Foreskin fibroblast (primary cell): ENCODE measurements at places on chromosomes 5 and 9.

GRCh38 chr9:12391839-12392509 lies 301.2 kb upstream of the TYRP1 start:
- DNase-seq, result no peak

DNA sequence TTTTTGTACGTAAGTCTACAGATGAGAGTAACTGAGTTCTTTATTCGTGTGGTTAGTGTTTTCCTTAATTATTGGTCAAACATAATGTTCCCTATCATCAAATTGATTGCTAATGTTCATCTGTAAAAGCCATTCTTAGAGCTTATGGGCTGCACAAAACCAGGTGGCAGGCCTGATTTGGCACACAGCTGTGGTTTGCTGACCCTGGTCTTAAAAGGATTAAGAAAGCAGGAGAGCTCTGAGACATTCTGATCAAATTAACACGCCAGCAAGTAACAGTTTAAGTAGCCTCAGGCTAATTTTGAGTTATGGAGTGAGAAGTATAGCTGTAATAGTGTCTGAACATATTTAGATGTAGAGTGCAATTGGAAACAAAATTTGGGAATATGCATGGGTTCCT lies 63.2 kb downstream of the PRR16 start:
- DNase-seq, result no peak

DNA sequence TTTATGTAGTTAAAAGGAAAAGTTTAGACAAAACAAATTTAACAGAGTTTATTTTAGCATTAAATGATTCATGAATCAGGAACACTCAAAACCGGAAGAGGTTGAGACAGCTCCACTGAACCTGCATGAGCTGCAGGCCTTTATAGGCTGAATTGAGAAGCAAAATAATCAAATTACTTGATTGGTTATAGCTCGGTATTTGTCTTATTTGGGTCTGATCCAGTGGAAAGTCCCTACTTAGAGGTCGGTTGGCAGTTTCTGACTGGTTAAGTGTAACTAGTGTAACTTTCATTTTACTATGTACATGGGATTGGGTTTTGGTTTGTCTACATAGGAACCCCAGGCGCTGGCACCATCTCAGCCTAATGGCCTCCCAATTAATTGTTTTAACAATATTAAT lies 74.1 kb upstream of the PIK3R1 start:
- DNase-seq, result peak; percentile 29

GRCh38 chr5:148937830-148938521 lies 111.6 kb downstream of the ADRB2 start:
- no peak for DNase-seq

DNA sequence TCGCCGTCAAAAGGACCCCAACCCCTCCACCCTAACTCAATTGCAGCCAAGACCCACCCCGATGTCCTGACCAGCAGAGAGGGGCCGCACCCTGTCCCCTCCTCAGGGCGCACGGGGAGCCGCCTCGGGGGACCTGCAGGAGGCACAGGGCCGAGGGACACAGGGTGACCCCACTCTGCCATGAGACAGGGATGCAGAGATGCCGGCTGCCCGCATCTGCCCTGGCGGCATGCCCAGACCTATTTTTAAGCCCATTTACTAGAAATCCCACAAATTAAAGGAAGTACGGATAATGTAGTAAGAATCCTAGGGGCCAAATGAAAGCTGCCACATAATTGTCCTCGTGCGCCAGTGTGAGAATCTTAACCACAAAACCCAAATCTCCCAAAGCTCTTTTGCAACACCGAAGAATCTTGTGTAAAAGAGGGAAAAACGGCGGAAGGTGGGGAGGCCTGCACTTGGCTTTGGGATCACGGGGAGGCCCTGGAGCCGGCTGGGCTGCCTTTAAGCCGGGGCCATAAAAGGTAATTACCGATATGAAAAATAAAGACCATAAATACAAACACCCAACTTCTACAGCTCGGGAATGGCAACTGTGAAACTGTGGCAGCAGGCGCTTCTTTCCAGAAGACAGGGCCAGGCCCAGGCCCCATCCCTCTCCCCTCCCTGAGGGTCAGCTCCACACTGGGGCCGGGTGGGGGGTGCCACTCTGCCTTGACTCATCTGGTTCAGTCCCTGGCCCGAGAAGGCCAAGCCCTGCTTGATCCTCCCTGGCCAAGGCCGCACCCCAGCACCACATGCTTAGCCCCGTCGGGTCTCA lies 35.0 kb downstream of the NACC2 start:
- DNase-seq, result peak; percentile 65

GRCh38 chr5:67541875-67542274 lies 345.3 kb upstream of the CD180 start:
- DNase-seq, result no peak

GRCh38 chr5:72604111-72604797 lies 97.0 kb upstream of the ZNF366 start:
- DNase-seq, result peak; percentile 48

DNA sequence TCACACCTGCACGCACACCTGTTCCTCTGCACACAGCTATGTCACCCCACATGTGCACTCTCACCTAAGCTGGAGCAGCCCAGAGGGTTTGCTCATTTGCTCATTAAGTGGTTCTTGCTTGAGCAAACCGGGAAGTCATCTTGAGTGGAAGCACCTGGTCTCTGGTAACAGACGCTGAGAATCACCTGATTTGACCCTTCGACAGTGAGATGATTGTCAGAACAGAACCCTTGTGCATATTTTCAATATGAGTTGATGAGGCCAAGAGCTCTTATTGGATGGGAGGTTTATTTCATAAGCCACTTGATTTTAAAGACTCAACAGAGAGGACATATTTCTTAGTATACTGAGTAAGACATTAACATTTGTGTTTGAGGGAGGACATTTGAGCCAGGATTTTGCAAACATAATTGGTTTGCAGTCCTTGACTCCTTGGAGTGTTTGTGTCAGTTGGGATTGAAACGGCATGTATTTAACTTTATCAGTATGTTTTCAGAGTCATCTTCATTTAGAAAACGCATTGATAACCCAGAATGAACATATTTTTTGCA lies 22.1 kb upstream of the LPCAT1 start:
- DNase-seq, result no peak

DNA sequence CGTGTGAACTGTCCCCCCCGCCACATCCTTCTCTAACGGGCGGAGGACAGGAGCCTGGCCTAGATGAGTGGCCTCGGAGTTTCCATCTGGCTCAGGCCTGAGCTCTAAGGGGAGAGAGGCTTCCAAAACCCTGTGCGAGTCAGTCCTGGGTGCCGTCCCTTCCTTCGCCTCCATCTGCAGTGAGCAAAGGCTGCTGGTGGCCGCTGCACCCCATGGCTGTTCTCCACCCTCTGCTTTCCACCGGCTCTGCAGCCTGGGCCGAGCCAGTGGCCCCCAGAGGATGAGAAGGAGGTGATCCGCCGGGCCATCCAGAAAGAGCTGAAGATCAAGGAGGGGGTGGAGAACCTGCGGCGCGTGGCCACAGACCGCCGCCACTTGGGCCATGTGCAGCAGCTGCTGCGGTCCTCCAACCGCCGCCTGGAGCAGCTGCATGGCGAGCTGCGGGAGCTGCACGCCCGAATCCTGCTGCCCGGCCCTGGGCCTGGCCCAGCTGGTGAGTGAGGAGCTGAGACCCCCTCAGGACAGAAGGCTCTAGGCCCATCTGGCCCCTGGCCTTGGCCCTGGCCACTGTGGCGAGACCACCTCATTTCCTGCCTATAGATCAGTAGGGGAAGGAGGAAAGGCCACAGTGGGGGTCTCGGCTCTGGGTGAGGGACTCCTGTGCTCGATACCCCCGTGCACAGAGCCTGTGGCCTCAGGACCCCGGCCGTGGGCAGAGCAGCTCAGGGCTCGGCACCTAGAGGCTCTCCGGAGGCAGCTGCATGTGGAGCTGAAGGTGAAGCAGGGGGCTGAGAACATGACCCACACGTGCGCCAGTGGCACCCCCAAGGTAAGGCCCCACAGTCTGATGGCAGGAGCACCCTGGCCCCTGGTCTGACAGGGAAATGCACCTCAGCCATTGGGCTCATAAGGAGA lies 3.0 kb downstream of the PKN3 start:
- no peak for DNase-seq

DNA sequence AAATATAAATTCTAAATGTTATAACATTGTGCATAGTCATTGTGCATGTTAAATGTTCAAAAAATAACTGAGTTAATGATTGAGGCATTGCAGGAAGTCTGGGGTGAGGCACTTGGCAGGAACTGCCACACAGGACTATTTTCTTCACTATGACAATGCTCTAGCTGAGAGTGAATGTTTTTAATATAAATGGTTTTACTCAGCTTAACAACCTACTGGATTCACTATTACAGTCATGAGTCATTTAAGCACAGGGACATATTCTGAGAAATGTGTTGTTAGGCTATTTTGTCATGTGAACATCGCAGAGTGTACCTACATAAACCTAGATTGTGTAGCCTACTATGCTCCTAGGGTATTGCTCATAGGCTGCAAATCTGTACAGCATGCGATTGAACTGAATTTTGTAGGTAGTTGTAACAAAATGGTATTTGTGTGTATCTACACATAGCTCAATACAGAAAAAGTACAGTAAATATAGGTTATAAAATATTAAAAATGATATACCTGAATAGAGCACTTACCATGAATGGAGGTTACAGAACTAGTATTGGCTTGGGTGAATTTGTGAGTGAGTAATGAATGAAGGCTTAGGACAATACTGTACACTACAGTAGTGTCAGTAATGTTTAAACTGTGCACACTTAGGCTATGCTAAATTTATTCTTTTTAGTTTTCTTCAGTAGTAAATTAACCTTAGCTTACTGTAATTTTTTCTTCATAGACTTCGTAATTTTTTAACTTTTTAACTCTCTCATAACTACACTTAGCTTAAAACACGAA lies 346.1 kb upstream of the PTGER4 start:
- peak; percentile 61 for DNase-seq

- DNase-seq, result no peak
These were observed 5.7 kb upstream of the SMU1 start for GRCh38 chr9:33082128-33082527.

DNA sequence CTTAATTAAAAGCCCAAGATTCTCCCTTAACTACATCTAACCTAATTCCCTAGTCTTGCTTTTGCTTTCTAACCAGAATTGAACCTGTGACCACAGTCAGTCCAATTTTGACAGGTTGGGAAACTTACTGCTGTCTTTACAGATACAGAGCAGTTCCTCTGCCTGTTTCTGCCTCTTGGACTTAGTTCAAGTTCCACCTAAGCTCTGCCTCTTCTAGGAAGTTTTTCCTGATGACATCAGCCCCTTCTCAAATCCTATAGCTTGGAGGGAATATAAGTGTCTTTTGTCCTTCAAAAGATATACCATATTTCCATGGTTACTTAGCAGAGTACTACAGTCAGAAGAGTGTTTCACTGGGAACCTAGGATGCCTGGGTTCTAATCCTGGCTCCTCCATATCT lies 31.7 kb downstream of the BRINP1 start:
- DNase-seq, result no peak

DNA sequence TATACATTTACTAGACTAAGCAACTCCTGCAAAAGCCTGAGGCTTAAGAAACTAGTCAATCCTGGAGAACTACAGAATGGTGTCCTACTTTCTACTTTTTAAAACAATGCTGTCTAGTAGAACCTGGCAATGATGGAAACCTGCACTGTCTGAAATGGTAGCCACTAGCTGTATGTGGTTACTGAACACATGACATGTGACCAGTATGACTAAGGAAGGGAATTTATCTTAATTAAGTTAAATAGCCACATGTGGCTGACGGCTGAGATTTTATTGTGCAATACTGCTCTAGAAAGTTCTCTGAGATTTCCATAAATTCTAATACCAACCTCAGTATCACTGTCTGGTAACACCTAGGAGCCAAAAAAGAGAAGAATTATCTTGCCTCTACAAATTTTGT lies 44.9 kb upstream of the RAPGEF6 start:
- DNase-seq, result peak; percentile 66

- no peak for DNase-seq
These were observed 373.6 kb upstream of the ZNF608 start for GRCh38 chr5:125120012-125120411.

DNA sequence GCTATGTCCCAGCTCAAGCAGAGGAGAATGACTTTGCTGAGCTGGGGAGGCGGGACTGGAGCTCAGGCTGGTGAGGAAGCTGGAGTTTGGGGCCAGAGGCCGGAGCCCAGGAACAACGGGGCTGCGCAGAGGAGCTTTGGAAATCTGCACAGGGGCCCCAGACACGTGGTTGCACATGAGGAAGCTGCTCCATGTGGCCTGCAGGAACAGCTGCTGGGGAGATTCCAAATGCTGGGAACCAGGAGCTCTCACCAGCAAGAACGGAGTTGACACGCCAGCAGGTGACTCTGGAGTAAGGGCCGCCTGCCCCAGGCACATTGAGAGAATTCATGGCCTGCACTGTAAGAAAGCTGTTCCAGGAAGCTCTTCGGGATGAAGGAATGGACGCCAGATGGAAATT lies 91.0 kb downstream of the OLFM1 start:
- DNase-seq, result no peak

- DNase-seq, result no peak
These were observed 35.1 kb upstream of the NTNG2 start for GRCh38 chr9:132126680-132127236.

DNA sequence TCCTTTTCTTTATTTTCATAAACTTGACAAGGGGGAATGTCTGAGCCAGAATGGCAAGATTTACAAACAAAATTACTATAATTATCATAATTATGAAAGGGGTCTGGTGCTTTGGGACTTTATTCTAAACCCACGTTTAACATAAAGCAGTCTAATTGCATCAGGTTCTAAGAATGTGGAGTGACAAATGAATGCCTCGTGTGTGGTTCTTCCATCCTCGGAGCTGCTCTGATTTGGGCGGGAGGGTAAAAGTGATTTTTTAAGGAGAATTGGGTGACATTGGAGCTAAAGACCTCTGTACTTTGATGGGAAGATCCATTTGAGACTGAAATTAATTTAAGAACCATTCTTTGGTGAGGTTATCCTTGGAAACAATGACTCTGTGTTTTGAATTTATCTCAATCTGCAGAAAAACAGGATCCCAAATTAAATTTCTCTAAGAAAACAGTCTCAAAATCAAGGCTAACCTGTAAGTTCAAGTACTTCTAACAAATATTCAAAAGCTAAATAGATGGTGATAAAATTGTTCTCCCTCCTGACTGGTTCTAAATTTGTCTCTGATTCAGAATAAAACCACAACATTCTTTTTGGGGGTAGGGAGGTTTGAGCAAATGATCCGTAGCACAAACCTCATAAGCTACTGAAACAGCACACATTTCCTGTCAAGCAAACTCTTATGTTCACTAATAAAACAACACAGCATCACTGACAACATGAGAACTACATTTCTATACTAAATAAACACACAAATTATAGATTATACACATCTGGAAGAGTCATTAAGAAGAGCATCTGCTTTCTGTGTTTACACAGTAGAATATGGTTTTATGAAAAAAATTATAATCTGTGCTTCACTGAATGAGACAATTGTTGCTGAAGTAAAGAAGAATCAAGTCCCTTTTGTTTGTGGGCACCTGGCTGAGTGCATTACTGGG lies 85.5 kb downstream of the DCP2 start:
- peak; percentile 70 for DNase-seq

DNA sequence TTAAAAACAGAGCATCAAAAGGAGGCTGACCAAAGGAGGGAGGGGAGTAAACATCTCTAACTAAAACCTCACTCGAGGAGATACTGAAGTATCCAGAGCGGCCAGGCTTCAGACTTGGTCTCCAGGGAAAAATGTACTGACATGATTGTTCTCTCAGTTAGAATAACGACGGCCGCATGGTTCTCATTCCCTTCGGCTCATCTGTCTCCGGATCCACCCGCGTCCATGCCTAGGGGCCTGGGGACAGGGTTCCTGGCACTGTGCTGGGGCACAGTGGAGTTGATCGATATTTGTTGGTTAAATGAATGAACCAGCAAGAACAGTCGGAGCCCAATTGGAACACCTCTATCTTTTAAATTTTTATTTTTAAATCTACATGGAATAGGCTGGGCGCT lies 167.1 kb upstream of the PHYKPL start:
- DNase-seq, result no peak
